SK-N-SH (cell line): ENCODE measurements at places on chromosomes 5 and 9.

GRCh38 chr9:6711403-6711802 is 46.4 kb upstream of the KDM4C start:
- H3K4me1 ChIP-seq: no peaks in the 10 kb centered on the region
- H3K27ac ChIP-seq: no peak overlapping the region
- DNase-seq: no peak
- no peaks in the 10 kb centered on the region for H3K27me3 ChIP-seq
- no peaks in the 10 kb centered on the region for H3K36me3 ChIP-seq

- H3K36me3 ChIP-seq: no peaks in the 10 kb centered on the region
- no peaks in the 10 kb centered on the region for H3K27me3 ChIP-seq
- H3K4me1 ChIP-seq: no peaks in the 10 kb centered on the region
- no peak overlapping the region for H3K27ac ChIP-seq
- H3K4me3 ChIP-seq: no peak overlapping the region
- DNase-seq: no peak
Measured at GRCh38 chr9:89880161-89880560, 275.3 kb downstream of the GADD45G start.

GRCh38 chr5:58921159-58921558 is 338.3 kb downstream of the RAB3C start:
- no peak for DNase-seq
- no peak overlapping the region for H3K4me3 ChIP-seq
- H3K36me3 ChIP-seq: no peaks in the 10 kb centered on the region
- H3K27ac ChIP-seq: no peak overlapping the region

- DNase-seq: no peak
- no peaks in the 10 kb centered on the region for H3K27me3 ChIP-seq
- no peak overlapping the region for H3K27ac ChIP-seq
- H3K4me3 ChIP-seq: no peak overlapping the region
- no peaks in the 10 kb centered on the region for H3K36me3 ChIP-seq
Measured at GRCh38 chr9:97059626-97060025, 20.7 kb upstream of the CTSV start.

- H3K36me3 ChIP-seq: peaks cover 5% of the 10 kb centered on the region
- no peak overlapping the region for H3K27ac ChIP-seq
- no peaks in the 10 kb centered on the region for H3K27me3 ChIP-seq
- no peak for DNase-seq
Measured at GRCh38 chr5:132752581-132753125, 5.4 kb downstream of the CCNI2 start.

DNA sequence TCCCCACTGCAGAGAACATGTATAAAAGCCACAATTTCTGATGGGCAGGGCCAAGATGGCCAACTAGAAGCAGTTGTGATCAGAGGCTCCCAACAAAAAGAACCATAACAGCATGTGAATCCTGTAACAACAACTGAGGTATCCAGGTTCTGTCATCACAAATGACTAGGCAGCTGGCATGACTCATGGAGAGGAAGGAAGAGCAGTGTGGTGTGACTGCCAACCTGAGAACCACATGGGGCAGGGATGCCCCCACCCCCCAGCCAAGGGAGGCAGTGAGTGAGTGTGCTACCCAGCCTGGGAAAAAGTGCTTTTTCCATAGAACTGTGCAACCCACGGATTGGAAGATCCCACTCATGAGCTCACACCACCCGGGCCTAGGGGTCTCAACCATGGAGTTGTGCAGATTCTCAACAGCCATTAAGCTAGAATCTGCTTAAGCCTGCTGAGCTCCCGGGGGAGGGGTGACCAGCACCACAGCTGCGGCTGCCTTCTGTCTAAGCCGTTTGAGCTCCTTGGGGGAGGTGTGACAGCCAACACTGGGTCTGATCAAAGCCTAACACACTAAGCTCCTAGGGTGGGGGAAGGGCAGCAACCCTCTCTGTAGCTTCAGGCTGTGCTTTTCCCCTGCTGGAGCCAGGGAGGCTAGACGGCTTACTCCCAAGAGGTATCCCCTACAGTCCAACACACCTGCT is 80.1 kb upstream of the DMAC1 start:
- no peaks in the 10 kb centered on the region for H3K36me3 ChIP-seq
- H3K4me3 ChIP-seq: no peak overlapping the region
- no peaks in the 10 kb centered on the region for H3K27me3 ChIP-seq
- no peak for DNase-seq

GRCh38 chr5:169795338-169795737 is 158.3 kb downstream of the DOCK2 start:
- no peaks in the 10 kb centered on the region for H3K4me1 ChIP-seq
- H3K36me3 ChIP-seq: no peaks in the 10 kb centered on the region
- no peak overlapping the region for H3K4me3 ChIP-seq
- no peak for DNase-seq
- no peak overlapping the region for H3K27ac ChIP-seq
- no peaks in the 10 kb centered on the region for H3K27me3 ChIP-seq

DNA sequence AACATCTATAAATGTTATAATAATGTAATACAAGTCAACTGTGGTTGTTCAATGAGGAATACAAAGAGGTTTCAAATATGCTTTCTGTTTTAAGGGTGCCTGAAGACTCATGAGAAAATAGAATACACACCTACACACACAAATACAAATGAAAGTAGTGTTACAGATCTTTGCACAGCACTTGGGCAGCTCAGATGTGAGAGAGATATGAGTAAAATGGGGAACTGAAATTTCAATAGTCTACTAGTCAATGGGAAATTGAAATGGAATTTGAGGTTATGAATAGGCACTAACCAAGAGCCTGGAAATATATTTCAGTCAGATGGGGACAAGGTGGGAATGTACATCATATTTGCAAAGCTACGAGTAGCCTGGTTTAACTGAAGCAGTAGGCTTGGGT is 96.6 kb downstream of the ISL1 start:
- H3K27me3 ChIP-seq: no peaks in the 10 kb centered on the region
- DNase-seq: no peak
- no peak overlapping the region for H3K27ac ChIP-seq
- no peaks in the 10 kb centered on the region; the same call in 1 of the 2 replicates for H3K36me3 ChIP-seq
- no peak overlapping the region for H3K4me3 ChIP-seq
- H3K4me1 ChIP-seq: peaks cover 25% of the 10 kb centered on the region

DNA sequence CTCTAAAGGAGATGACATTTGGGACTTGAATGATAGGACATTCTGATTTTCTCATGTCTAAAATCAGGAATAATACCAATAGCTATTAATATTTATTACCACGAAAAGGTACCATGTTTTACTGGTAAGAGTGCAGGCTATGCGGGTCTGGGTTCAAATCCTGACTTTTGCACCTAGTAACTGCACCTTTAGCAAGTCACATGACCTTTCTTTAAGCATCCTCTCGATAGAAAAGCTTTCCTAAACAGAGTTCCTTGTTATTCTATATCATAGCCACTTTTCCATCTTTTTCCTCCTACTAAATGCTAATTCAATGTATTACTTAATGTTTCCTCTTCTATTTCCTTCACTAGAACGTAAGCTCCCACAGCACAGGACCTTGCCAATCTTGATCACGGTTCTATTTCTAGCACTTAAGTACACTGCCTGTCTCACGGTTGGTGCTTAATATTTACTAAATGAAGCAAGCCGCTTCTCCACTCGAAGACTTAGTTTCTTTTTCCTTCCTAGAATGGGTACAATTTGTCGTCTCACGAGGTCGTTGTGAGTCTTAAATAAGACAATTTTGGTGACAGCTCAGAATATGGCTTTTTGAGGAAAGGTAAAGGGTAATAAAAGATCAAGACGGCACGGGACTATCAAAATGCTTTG is 816 bp downstream of the RBM18 start:
- DNase-seq: no peak
- no peaks in the 10 kb centered on the region for H3K27me3 ChIP-seq
- H3K36me3 ChIP-seq: peaks cover 11% of the 10 kb centered on the region
- peak overlapping the region; percentile 88 for H3K4me3 ChIP-seq
- peaks cover 13% of the 10 kb centered on the region for H3K4me1 ChIP-seq

GRCh38 chr5:106086352-106086751 is 1584.4 kb downstream of the EFNA5 start:
- H3K27me3 ChIP-seq: no peaks in the 10 kb centered on the region
- H3K36me3 ChIP-seq: no peaks in the 10 kb centered on the region
- no peak overlapping the region for H3K4me3 ChIP-seq
- H3K27ac ChIP-seq: no peak overlapping the region

GRCh38 chr9:134177624-134178393 is 13.4 kb upstream of the RNU6ATAC start:
- H3K27me3 ChIP-seq: peaks cover 7% of the 10 kb centered on the region; the same call in 1 of the 2 replicates
- no peak overlapping the region for H3K4me3 ChIP-seq
- peaks cover 7% of the 10 kb centered on the region; the same call in 1 of the 2 replicates for H3K4me1 ChIP-seq
- no peak overlapping the region for H3K27ac ChIP-seq
- H3K36me3 ChIP-seq: no peaks in the 10 kb centered on the region

GRCh38 chr9:1414711-1415131 is 364.6 kb downstream of the DMRT2 start:
- H3K4me1 ChIP-seq: no peaks in the 10 kb centered on the region
- H3K27me3 ChIP-seq: no peaks in the 10 kb centered on the region

DNA sequence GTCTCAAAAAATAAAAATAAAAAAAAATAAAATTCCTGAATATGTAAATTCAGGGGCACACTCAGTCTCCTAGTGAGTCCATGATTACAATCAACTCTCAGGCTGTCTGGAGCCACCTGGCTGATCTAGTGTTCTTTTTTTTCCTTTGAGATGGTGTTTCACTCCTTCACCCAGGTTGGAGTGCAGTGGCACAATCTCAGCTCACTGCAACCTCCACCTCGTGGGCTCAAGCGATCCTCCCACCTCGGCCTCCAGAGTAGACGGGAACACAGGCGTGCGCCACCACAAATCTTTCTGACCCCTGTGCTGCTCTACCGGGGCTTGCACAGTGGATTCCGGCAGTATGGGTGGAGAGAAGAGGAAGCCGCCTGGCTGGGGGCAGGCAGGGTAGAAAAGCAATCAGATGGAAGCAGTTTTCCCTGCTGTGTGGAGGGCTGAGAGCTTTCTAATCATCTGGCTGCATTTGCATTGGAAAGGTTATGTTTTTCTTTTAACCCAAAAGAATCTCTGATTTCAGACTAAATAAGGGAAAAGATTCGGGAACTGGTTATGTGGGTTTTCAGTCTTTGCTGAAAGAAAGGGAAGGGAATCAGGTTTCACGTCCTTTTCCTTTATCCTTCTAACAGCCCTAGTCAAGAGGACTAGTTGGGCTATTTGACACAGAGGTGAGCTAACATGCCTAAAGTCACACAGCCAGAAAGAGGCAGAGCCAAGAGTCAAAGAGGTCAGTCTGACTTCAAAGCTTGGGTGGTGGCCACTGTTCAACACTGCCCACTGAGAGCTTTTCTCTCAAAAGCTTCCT is 26.3 kb upstream of the CORO2A start:
- H3K27me3 ChIP-seq: no peaks in the 10 kb centered on the region
- H3K4me3 ChIP-seq: no peak overlapping the region
- H3K36me3 ChIP-seq: peaks cover 2% of the 10 kb centered on the region; the same call in 1 of the 2 replicates
- no peak for DNase-seq
- H3K27ac ChIP-seq: no peak overlapping the region
- peaks cover 4% of the 10 kb centered on the region; the same call in 1 of the 2 replicates for H3K4me1 ChIP-seq

DNA sequence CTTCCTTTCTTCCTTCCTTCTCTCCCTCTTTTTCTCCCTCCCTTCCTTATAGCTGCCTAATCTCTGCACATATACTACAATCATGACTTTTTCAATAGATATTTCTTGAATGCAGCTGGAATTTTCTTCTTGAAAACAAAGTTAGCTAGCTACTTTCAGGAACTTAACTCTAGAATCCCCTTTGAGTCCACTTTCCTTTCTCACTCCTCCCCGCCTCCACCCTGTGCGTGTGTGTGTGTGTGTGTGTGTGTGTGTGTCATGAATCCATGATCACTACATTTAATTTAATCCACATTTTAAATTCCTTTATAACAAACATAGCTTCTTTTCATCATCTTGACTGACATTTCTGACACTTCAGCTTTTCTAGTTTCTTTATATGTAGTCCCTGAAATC is 167.5 kb upstream of the KLF9 start:
- peaks cover 11% of the 10 kb centered on the region for H3K4me1 ChIP-seq
- no peaks in the 10 kb centered on the region for H3K36me3 ChIP-seq
- H3K27me3 ChIP-seq: no peaks in the 10 kb centered on the region
- no peak overlapping the region for H3K27ac ChIP-seq

DNA sequence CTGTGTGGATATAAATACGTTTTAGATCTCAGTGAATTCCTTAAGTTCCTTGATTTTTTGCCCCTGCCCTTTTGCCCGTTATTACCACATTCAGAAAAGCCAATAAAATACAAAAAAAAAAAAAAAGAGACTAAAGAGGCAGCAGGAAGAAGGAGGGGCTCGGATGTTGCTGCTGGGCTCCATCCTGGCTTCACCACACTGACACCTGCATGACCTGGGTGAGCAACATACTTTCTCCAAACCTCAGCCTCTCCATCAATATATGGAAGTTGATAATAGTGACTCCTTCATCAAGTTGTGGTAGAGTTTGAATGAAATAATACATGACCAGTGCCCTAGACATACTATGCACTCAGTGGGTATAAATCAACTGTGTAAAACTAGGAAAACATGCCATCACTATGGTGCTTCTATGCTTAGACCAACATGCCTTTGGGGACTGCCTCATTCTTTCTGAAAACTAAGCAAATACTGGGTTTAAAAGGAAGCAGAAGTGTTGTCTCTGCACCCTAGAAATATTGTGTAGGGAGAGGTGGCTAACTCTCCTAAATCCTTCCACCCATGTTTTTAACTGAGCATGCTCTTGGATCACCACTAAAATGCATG is 243.0 kb downstream of the PIK3R1 start:
- no peak overlapping the region for H3K27ac ChIP-seq
- H3K4me3 ChIP-seq: no peak overlapping the region
- peaks cover 5% of the 10 kb centered on the region for H3K4me1 ChIP-seq
- H3K27me3 ChIP-seq: no peaks in the 10 kb centered on the region
- H3K36me3 ChIP-seq: no peaks in the 10 kb centered on the region
- DNase-seq: no peak

DNA sequence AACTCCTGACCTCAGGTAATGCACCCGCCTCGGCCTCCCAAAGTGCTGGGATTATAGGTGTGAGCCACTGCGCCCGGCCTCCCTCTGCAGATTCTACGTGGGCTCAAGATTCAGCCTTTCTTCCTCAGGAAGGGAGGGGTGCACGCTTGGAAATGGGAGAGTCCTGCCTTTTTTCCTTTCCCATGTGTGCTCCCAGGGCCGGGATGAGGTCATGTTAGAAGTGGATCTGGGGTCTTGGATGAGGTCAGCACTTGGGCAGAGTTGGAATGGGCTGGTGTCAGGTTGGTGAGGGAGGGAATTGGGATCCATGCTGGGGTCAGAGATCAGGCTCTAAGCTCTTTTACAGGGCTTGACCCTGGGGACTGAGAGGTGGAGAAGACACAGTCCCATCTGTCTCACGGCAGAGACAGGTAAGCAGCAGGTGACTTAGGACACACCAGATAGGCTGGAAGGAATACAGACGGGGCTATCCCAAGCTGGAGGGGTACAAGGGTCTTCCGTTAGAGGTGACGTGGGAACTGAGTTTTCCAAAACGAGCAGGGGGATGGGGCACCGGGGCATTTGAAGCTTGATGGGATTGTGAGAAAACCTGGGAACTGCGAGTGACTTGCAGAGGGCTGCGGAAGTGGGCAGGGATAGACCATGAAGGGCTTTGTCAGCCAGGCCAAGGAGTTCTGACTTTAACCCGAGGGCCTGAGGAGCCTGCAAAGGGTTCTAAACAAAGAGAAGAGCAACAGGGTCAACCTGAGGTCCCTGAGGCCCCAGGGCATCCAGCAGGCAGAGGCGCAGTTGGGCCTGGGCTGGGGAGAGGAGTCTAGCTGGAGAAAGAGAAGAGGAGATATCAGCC is 1.8 kb upstream of the AQP7 start:
- no peaks in the 10 kb centered on the region for H3K36me3 ChIP-seq
- H3K27me3 ChIP-seq: no peaks in the 10 kb centered on the region
- DNase-seq: no peak
- H3K27ac ChIP-seq: no peak overlapping the region
- no peak overlapping the region for H3K4me3 ChIP-seq
